Activated naive CD4-positive, alpha-beta T cell (primary cell): ENCODE measurements at places on chromosomes 3 and 15.

GRCh38 chr3:179673523-179673922 is 20.7 kb downstream of the USP13 start:
- DNase-seq, result no peak

DNA sequence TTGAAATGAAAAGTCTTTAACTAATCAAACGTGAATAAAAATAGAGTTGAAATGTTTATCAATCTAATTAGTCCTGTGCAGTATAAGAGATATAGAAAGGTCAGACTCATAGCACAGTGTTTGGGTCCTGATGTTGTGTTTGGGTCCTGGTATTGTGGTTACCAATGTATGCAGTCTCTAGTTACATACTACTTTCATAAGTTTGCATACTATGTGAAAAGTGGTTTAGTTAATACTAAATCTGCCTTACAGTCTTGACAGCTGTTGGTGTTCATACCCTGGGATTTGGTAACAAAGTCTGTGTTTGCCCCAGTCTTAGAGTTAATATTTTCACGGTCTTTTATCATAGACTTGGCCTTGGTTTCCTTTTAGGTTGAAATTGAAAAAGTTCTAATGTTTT is 41.7 kb downstream of the KIF15 start:
- no peak for DNase-seq

DNA sequence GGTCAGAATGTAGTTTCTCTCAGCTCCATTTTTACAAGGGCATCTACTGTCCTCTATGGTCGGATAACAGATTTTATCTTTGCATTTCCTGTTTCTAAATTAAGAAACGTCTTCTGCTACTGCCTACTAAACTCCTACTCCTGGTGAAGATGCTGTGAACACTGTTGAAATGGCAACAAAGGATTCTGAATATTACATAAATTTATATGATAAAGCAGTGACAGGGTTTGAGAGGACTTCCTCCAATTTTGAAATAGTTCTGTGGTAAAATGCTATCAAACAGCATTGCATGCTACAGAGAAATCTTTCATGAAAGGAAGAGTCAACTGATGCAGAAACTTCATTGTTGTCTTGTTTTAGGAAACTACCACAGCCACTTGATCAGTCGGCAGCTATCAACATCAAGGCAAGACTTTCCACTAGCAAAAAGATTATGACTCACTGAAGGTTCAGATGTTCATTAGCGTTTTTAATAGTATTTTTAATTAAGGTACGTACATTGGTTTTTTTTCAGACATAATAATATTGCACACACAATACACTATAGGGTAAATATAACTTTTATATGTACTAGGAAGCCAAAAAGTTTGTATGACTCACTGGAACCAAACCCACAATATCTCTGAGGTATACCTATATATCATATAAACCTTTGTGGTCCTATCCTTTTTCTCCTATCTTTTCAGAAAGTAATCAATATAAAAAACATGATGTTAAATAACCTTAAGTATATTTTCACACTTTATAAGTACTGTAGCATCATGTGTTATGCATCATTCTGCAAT is 156.1 kb downstream of the STAG1 start:
- no peak for DNase-seq

GRCh38 chr15:27399241-27399640 is 428.3 kb downstream of the GABRG3 start:
- no peak for DNase-seq

- no peak for DNase-seq
Observed at GRCh38 chr15:67407786-67408185, 113.1 kb upstream of the C15orf61 start.

- no peak for DNase-seq
Observed at GRCh38 chr3:182104881-182105280, 393.2 kb downstream of the SOX2 start.

- no peak for DNase-seq
Observed at GRCh38 chr15:99249270-99249841, at the start of gene TTC23. TTC23 (minus strand) TSS chr15:99249581; CDS start chr15:99228712, 20,869 bp downstream.

DNA sequence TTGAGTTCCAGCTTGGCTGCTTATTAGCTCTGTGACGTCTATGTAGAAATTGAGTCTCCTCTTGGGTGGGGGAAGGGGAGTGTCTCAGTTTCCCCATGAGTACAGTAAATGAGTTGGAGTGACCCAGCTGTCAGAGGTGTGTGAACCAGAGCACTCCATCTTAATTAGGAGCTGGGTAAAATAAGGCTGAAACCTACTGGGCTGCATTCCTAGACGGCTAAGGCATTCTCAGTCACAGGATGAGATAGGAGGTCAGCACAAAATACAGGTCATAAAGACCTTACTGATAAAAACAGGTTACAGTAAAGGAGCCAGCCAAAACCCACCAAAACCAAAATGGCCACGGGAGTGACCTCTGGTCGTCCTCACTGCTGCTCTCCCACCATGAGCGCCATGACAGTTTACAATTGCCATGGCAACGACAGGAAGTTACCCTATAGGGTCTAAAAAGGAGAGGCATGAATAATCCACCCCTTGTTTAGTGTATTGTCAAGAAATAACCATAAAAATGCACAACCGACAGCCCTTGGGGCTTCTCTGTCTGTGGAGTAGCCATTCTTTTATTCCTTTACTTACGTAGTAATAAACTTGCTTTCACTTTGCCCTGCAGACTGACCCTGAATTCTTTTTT is 222.4 kb downstream of the CACNA2D3 start:
- DNase-seq, result no peak

GRCh38 chr3:10352146-10352911 is 31.4 kb upstream of the SEC13 start:
- no peak for DNase-seq

DNA sequence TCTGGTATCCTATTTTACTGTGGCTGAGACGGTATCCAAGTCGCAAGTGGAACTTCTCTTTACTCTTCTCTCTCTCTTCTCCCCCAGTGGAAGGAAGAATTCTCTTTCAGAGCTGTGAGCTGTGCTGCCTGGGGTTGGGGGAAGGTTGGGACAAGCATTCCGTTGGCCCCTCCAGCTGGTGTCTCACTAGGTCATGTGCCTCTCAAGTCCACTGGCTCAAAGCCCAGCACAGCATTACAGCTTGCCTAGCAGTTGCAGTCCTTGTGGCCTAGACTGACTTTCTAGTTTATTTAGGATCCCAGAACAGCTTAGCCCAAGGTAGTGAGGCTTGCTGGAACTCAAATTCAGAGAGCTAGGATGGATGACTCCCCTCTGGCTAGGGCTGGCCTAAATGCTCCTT is 76.1 kb upstream of the SPATA16 start:
- no peak for DNase-seq

GRCh38 chr3:172213904-172214303 is 174.5 kb downstream of the FNDC3B start:
- no peak for DNase-seq

GRCh38 chr3:134486577-134487041 is 752 bp downstream of the CEP63 start:
- DNase-seq, result no peak

DNA sequence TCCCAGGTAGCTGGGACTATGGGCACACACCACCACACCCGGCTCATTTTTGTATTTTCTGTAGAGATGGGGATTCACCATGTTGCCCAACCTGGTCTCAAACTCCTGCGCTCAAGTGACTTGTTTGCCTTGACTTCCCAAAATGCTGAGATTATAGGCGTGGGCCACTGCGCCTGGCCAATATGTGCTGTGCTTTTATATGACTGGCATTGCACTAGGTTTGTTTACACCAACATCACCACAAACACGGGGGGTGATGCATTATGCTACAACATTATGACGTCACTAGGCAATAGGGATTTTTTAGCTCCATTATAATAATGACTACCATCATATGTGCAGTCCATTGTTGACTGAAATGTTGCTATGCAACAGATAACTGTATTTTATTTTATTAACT is 6.9 kb downstream of the APH1B start:
- no peak for DNase-seq

GRCh38 chr3:195900436-195901355 is 7.7 kb downstream of the TNK2 start:
- DNase-seq, result peak; percentile 12

DNA sequence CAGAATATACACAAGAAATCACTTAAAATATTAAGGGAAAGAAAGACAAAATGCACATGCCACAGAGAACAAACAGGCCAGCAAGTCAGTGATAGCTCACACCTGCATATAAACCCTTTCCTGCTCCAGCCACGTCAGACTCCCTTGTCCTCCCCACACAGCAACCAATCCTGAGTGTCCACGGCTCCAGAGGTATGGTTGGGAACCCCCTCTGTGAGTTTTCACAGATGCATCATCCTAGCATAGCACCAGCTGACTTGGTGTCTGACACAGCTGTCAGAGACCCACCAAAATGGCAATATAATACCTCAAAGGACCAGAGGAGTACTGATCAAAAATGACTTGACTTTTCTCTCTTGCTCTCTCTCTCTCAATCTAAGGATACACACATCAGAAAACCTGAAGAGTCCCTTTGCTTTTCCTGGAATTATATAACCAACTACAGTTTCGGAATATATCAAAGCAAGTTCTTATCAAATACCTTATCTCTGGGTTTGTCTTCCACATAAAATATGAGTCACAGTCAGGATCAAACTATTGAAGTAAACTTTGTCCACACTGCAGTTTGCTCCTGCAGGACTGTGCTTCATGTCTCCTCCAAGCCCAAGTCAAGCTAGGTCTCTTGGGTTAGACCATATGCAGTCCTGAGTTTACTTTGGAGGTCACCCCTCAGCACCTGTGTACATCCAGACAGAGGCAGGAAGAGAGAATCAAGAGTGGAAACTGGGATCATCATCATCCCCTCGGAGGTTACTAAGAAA is 187.1 kb upstream of the THBS1 start:
- no peak for DNase-seq

- no peak for DNase-seq
Observed at GRCh38 chr3:4078903-4079302, 224.3 kb upstream of the SETMAR start.

- DNase-seq, result no peak
Observed at GRCh38 chr15:40493089-40493840, 22.5 kb downstream of the CHST14 start.
